ENCODE measurements at places on chromosomes 7 and 10.

GRCh38 chr10:53003094-53003493, 230.5 kb upstream of the MBL2 start:
- no peak for DNase-seq

DNA sequence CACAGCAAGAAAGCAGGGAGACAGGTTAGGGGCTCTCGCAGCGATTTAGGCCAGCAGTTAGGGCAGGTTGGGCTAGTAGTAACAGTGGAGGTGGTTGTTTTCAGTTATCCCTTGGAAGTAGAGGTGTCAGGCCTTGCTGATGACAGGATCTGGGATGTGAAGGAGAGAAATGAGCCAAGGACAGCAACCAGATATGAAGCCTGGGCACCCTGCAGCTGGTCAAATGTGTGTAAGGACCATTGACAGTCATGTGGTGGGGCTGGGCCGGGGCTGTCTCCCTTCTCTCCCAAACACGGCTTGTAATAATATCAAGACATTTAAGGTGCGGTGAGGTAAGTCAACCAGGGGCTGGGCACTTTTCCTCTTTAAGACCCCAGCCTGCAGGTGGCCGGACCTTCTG, 112.5 kb upstream of the IGFBP3 start:
- no peak for DNase-seq

- no peak for DNase-seq
Measured at GRCh38 chr10:32516567-32517495, 70.9 kb downstream of the CCDC7 start.

GRCh38 chr7:47346377-47346914, 235.5 kb downstream of the TNS3 start:
- DNase-seq = no peak

DNA sequence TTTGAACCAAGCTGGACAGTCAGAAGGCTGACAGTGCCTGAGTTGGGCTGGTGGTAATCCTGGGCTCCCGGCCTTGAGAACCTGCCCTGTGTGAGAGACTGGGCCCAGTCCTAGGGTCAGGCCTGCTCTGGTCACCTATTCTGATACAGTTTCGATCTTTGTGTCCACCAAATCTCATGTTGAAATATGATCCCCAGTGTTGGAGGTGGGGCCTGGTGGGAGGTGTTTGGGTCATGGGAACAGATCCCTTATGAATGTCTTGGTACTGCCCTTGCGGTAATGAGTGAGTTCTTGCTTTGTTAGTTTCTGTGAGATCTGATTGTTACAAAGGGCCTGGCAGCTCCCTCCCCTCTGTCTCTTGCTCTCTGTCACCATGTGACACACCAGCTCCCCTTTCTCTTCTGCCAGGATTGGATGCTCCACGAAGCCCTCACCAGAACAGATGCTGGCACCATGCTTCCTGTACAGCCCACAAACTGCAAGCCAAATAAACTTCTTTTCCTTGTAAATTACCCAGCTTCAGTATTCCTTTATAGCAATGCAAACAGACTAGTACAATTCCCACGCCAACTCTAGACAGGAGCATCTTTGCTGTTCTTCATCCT, 111.8 kb upstream of the ZNF438 start:
- DNase-seq = no peak

DNA sequence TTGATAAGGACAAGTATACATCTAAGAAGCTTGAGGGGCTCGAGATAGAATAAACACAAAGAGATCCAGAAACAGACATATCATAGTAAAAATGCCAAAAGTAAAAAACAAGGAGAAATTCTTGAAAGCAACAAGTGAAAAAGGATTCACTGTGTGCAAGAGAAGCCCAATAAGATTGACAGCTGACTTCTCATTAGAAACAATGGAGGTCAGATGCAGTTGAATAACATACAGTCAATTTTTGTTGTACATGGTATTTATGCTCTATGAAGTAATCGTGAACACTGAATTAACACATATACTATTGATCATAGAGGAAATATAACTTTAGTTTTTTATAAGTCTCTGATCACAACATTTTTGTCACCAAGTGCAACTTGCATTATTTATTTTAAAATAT, 982.8 kb upstream of the SORCS1 start:
- DNase-seq = no peak

DNA sequence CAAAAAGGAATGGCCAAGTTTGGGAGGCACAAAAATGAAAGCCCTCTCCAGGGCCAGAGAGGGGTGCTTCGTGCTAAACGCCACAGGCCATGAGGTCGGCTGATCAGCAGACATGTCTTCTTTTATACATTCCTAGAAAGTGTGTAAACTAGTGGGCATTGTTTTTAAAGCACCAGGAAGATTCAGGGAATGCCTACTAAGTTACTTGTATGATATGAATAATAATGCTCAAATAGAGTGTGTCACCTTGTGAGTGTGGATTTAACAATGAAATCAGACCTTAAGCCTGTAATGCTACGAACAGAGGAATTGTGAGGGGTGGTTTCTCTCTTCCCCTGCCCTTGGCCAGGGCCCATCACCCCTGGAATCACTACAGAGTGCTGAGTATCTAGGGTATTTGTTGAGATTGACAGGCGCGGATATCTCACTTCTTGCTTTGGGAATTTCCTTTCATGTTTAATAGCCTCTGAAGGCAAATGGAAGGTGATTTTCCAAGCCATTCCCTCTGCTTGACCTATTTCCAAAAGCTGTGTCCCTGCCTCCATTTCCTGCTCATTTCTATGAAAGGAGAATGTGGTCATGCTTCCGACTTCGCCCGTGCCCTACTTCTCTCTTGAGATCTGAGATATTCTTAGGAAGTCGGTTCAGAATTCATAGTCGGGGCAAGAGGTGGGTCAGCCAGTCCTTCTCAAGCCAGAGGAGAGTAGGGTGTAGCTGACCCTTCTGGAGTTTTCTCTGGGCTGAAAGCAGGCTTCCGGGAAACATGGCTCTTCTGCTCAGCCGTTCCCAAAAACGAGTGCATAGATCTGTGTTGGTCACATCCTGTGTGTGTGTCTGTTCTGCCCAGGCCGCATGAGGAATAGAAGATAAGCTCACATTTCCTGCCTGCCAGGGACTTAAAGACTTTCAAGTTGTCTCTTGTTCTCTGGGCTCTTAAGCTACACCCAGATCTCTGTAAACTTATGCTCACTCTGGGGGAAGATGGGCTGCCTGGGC, 167.8 kb upstream of the ITGB1 start:
- DNase-seq = no peak

- DNase-seq = no peak
Measured at GRCh38 chr10:72328045-72328828, 26.5 kb downstream of the DNAJB12 start.

DNA sequence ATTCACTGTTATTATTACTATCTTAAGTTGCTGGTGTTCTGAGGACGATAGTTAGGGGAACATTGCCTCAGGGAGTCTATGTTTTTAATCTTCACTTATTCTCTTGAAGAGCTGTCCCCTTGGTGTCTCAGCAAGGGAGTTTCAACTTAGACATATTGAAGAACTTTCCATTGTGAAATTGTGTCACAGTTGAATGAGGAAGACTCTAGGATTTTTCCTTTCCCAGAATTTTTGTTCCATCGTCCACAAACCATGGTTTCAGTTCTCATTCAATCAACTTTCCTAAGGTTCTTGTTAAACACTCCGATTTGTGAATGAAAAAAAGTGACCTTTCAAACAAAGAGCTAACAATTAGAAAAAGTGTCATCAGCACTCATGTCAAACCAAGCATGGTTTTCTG, 128.3 kb downstream of the GATA3 start:
- DNase-seq = no peak

DNA sequence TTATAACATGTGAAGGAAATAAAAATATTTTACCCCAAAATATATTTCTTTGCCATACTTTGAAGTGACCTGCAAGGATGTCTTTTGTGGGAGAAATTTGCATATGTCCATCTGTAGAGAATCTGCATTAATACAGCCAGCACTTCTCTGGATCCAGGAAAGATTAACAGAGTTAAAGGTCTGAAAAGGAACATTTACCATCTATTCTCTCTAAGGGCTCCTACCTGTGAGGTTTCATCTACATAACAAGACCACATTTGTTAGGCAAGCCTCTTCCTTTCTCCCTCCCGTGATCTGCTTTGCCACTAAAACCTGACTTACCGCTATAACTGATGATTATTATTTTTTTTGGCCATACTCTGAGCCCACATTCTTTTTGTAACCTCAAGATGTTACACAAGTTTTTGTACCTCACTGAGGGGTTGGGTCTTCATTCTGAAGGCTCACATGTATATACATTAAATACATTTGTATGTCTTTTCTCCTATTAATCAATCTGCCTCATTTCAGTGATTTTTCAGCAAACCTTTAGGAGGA, 129.4 kb downstream of the AKR1D1 start:
- DNase-seq = no peak

DNA sequence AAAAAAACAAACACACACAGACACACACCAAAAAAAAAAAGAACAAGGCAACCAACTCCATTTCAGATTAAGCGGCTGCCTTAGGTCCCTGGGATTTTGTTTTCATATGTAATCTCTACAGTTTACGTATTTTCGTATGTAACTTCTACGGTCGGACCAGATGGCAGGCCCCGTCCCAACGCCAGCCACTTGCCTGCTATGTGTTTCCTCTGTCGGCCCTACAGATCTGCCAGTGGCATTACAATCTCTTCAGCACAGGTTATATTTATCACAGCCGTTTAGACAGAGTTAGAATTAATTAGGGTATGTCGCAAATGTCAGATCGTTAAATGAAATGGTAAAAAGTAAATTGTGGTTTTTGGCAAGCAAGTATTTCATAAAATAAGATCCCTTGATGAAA, 99.3 kb downstream of the DNAJB6 start:
- DNase-seq = no peak

DNA sequence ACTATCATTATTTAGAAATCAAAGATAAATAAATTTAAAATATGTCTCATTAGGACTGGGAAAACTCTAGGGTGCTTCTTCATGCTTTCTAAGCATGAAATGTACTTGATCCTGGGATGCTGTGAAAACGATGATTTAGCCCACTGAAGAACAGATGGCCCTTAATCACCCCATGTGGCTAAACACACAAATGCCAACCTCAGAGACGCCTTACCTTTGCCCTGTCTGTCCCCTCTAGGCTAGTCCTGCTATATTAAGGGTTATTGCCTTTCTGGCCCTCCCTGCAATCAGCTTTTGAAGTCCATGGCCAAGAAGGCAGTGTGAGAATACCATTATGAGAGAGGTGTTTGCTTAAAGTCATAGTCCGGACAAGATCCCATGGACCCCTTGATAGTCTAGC, 217.2 kb downstream of the TWIST1 start:
- no peak for DNase-seq

DNA sequence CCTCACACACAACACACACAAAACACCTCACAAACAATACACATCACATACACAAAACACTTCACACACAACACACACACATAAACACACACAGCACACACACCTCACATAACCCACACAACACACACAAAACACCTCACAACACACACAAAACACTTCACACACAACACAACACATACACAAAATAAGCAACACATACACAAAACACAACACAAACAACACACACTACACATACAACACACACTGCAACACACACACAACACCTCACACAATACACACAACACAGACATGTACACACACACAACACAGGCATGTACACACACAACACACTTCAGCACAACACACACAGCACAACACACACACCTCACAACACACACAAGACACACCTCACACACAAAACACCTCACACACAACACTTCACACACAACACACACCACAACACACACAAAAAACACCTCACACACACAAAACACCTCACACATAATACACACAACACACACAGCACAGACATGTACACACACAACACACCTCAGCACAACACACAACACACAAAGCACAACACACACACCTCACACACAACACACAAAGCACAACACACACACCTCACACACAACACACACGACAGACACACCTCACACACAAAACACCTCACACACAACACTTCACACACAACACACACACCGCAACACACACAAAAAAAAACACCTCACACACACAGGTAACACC, 107.5 kb downstream of the TNS3 start:
- no peak for DNase-seq

GRCh38 chr7:37786741-37787569, 61.4 kb upstream of the NME8 start:
- DNase-seq = no peak

DNA sequence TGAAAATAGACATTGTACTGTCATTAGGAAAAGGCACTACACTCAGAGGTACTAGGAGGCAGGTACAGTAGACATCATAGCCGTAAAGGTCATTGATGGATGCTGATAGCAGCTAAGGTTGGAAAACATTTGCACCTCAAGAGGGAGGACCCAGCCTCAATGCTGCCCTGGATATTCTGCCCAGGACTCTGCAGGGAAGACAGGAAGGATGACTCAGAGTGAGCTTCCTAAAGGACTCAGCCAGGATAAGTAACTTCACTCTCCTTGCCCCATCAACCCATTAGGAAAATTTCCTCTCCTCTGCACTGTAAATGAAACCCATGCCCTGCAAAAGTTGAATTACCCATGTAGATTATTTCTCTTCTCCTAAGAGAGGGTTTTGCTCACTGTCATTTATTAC, 617.9 kb upstream of the MKI67 start:
- no peak for DNase-seq

GRCh38 chr7:43784030-43784584, 25.6 kb downstream of the BLVRA start:
- DNase-seq = no peak

DNA sequence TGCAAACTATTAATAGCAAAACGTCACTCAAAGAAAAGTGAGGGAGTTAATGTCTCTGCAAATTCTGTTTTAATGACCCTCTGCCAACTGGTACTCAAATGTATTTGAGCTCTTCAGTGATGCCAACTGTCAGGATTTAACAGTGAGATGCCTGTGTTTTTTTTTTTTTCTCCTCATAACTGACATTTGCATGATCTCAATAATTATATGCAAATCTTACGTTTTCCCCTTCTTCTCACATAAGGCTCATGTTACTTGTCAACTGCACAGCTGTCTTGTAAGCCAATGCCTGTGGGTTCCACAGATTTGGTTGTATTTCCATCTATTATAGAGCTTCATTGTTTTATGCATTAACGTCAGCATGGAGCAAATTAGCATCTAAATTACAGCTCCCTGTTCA, 38.2 kb downstream of the PPP1R3A start:
- DNase-seq = no peak

GRCh38 chr10:90138844-90139243, 437.5 kb downstream of the KIF20B start:
- no peak for DNase-seq

GRCh38 chr10:11532306-11532705, 79.1 kb downstream of the USP6NL start:
- no peak for DNase-seq

DNA sequence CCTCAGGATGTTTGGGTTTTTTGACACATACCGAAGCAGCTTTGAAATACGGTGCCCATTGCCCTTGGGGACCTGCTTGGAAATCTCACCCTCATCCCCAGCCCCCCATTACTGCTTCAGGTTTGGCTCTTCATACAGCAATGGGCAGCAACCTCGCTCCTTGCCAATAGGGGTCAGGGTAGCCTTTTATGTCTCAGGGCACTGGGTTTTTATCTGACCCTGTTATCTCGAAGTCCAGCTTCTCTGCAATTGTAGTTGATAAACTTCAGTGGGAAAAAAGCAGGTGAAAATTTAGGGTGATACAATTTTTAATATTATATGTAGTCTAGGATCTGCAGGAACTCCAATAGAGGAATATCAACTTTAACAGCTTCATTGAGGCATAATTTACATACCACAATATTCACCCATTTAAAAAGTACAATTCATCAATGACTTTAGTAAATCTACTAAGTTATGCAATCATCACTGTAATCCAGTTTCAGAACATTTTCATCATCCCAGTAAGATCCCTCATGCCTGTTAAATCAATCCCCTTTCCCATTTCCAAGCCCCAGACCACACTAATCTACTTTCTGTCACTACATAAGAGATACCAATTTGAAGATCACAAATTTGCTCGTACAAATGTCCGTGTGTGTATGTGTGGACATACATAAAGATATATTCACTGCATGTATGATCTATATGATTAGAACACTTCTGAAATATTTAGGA, 386.2 kb downstream of the KCNMA1 start:
- DNase-seq = peak; percentile 64

Data from CD8-positive, alpha-beta T cell (primary cell).